ENCODE measurements at places on chromosomes 2 and 18.

- DNase-seq, result no peak
These were observed 46.7 kb downstream of the KIDINS220 start for GRCh38 chr2:8790739-8791162.

DNA sequence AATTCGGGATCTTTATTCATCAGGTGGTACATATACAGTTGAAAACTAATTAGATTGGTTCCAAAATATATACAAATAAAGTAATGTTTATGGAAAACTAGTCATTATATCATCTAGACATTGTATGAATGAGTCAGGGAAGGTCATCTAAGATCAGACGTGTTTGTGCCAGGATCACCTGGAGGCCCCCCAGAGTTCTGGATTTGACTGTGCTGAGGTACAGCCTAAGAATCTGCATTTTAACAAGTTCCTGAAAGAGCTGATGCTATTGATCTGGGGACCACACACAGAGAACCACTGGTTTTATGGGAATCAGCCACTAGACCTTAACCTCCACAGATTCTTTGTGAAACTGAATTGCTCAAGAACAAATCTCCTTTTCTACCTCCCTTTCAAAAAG is 43.2 kb downstream of the PARD6G start:
- no peak for DNase-seq

DNA sequence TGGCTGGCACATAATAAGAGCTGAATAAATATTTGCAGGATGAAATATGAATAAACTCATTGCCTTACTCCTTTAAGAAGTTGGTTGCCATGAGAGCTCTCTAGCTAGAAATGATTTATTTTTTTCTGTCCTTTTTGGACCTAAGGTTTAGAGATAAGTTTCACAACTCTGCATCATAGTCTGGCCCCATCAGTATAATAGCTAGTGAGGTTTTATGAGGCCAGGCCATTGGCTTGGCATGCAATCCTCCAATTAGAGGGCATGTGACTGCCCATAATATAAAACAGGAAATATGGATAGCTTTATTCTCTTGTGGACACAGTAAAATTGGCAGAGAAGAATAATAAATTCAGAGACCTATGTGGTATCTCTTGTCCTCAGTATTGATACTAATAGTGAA is 26.2 kb upstream of the INSIG2 start:
- no peak for DNase-seq

- no peak for DNase-seq
These were observed 63.6 kb downstream of the CTNNA2 start for GRCh38 chr2:79576451-79576850.

- no peak for DNase-seq
These were observed 94.9 kb downstream of the SLC4A3 start for GRCh38 chr2:219722276-219722879.

- no peak for DNase-seq
These were observed 170.3 kb downstream of the TMEM18 start for GRCh38 chr2:506866-507265.

DNA sequence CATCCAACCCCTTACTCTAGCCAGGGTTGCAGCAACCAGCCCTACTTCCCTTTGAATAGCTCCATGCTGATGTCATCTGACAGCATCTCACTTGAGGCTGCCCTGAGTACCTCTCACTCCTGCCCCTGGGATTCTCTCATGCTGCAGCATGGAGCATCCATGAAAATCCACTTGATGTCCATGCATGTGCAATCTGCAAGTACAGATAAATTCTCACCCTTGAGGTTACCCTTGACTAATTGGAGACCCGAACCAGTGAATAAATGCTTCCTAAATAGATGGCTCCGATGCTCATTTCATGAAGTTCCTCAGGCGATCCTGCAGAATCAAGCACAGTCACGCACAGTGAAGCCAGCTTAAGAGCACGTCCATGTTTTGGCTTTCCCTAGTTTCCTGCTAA is 298.3 kb downstream of the RBM43 start:
- no peak for DNase-seq

DNA sequence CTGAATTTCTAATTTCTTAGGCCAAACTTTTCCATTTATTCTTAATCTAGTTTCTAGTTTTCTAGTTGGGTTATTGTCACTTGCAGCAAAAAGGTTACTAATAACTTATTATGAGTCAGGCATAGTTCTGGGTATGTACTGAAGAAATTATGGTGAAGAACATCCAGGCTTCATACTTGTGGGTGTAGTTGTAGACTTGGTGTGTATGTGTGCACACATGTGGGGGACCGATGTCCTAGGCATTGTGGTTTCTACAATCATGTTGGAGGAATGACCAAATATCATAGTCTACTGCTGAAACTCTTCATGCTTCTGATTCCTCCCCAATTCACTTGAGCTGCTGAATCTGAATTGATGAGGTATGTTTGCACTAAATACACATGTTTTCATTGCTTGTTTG is 141.2 kb downstream of the PMAIP1 start:
- DNase-seq, result no peak

GRCh38 chr2:226159875-226160479 is 639.6 kb downstream of the IRS1 start:
- no peak for DNase-seq
